NB4 (cell line): ENCODE measurements at places on chromosomes 11 and 22.

GRCh38 chr11:19455731-19456130 lies 215.0 kb upstream of the E2F8 start:
- no peak for DNase-seq

- DNase-seq = peak; percentile 63
Measured at GRCh38 chr22:46734830-46735453, 3.1 kb downstream of the CERK start.

GRCh38 chr22:41793871-41794270 lies 6.6 kb upstream of the CCDC134 start:
- DNase-seq = no peak

- DNase-seq = peak; percentile 37
Measured at GRCh38 chr11:125724125-125724524, 22.0 kb upstream of the PATE1 start.

DNA sequence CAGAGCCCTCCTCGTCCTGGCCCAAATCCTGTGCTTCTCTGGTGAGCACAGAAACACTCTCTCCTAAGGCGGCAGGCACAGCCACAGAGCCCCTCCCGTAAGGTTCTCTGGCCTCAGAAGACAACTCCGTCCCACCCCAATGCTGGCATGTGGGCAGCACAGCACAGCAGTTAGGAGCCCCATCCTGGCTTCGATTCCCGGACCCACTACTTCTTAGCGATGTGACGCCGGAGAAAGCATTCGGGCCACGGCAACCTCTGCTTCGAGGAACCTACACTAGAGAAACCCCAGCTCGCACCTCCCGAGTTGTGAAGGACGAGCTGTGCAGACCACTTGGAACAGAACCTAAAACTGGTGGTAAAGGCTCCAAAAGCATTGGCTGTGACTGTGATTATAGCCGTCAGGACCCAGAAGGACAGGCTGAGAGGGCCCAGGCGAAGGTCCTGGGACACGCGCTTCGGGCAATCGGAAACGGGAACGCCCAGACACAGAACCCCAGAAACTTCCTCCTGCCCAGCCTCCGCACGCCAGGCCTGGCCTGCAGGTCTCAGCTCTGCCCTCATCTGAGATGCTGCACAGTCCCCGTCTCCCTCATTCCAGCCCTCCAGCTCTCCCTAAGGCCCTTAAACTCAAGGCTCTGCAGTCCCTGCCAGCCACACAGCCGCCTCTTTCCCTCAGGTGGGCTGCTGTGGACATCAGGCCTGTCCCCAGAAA lies 26.6 kb downstream of the IGSF9B start:
- DNase-seq = no peak

GRCh38 chr11:61476371-61476770 lies 32.2 kb upstream of the LRRC10B start:
- DNase-seq = no peak
